Adrenal gland (tissue), 19 donors: ENCODE measurements at places on chromosomes 16 and 17. TPM values are rescaled to one million over a fixed set of nuclear protein-coding genes. Genes with fewer than 3 reads are reported as not detected.

DNA sequence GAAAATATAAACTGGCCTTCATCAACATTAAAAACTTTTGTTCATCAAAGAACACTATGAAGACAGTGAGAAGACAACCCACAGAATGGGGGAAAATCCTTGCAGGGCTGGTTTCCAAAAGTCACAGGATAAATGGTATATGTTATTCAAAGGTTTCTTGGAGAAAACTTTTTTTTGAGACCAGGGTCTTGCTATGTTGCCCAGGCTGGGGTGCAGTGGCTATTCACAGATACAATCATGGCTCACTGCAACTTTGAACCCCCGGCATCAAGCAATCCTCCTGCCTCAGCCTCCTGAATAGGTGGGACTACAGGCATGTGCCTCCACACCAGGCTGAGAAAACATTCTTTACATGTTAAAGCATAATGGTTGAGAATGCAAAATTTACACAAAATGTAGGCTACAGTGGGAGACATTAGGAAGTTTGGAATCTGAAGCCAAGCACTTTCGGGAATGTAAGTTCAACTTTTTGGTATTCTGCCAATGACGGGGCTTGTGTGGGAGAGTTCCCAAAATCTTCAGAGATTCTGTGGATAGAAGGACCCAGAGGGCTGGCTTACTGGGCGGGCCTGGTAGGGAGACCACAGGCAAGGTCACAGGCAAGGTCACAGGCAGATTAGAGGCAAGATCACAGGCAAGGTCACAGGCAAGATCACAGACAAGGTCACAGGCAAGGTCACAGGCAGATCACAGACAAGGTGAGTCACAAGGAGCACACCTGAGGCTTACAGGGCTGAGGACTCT lies 24.2 kb upstream of the ATP2A3 start:
- DNase-seq: no peak
- H3K27me3 ChIP-seq: no peaks in the 10 kb centered on the region
- H3K4me3 ChIP-seq: no peak overlapping the region
- H3K27ac ChIP-seq: no peak overlapping the region
- H3K36me3 ChIP-seq: no peaks in the 10 kb centered on the region
- no peaks in the 10 kb centered on the region for H3K4me1 ChIP-seq

DNA sequence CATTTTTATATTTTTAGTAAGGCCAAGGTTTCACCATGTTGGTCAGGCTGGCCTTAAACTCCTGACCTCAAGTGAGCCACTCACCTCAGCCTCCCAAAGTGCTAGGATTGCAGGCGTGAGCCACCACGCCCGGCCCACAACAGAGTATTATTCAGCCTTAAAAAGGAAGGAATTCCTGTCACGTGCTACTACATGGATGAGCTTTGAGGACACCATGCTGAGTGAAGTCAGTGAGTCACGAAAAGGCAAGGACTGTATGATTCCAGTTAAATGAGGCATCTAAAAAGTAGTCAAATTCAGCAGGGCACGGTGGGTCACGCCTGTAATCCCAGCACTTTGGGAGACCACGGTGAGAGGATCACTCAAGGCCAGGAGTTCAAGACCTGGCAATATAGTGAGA lies 9.7 kb downstream of the CSF3 start:
- H3K36me3 ChIP-seq: peaks cover 44% of the 10 kb centered on the region
- H3K4me3 ChIP-seq: no peak overlapping the region
- no peak overlapping the region for H3K27ac ChIP-seq

DNA sequence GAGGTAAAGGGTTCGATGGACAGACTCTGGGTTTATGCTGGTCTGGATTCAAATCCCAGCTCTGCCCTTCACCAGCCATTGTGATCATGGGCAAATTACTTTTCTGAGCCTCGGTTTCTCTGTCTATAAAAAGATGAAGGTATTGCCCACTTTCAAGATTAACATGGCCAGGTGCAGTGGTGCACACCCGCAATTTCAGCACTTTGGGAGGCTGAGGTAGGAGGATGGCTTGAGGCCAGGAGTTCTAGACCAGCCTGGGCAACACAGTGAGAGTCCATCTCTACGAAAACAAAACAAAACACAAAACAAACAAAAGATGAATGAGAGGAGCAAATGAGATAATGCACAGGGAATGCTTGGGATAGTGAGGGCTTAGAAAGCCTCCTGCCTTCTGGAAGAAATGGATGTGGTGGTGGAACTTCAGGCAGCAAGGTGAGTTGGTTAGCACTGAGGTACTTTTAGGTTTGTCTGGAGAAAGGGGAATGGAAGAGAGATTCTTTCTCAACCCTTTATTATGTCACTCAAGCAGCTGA lies 8.5 kb downstream of the ADGRG3 start:
- no peaks in the 10 kb centered on the region for H3K36me3 ChIP-seq
- no peak overlapping the region for H3K4me3 ChIP-seq
- H3K4me1 ChIP-seq: no peaks in the 10 kb centered on the region
- no peak for DNase-seq

GRCh38 chr17:157901-158300 lies 20.5 kb downstream of the SCGB1C2 start:
- no peak overlapping the region for H3K4me3 ChIP-seq
- H3K27ac ChIP-seq: no peak overlapping the region
- H3K27me3 ChIP-seq: no peaks in the 10 kb centered on the region
- H3K4me1 ChIP-seq: no peaks in the 10 kb centered on the region
- H3K36me3 ChIP-seq: no peaks in the 10 kb centered on the region

GRCh38 chr17:7175330-7175733 lies 3.8 kb downstream of the ASGR1 start:
- H3K4me3 ChIP-seq: no peak overlapping the region
- peaks cover 14% of the 10 kb centered on the region for H3K4me1 ChIP-seq
- no peaks in the 10 kb centered on the region for H3K36me3 ChIP-seq

GRCh38 chr16:3578121-3578520 lies 918 bp upstream of the NLRC3 start:
- H3K4me1 ChIP-seq: no peaks in the 10 kb centered on the region
- DNase-seq: no peak
- H3K27ac ChIP-seq: no peak overlapping the region
- H3K27me3 ChIP-seq: peaks cover 3% of the 10 kb centered on the region
- H3K4me3 ChIP-seq: no peak overlapping the region

DNA sequence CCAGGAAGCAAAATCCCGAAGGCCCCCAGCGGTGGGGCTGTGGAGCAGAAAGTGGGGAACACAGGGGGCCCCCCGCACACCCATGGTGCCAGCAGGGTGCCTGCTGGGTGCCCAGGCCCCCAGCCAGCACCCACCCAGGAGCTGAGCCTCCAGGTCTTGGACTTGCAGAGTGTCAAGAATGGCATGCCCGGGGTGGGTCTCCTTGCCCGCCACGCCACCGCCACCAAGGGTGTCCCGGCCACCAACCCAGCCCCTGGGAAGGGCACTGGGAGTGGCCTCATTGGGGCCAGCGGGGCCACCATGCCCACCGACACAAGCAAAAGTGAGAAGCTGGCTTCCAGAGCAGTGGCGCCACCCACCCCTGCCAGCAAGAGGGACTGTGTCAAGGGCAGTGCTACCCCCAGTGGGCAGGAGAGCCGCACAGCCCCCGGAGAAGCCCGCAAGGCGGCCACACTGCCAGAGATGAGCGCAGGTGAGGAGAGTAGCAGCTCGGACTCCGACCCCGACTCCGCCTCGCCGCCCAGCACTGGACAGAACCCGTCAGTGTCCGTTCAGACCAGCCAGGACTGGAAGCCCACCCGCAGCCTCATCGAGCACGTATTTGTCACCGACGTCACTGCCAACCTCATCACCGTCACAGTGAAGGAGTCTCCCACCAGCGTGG lies 6.5 kb downstream of the CBX2 start:
- DNase-seq: no peak
- H3K27ac ChIP-seq: no peak overlapping the region
- no peak overlapping the region for H3K4me3 ChIP-seq
- H3K4me1 ChIP-seq: no peaks in the 10 kb centered on the region
- peaks cover 41% of the 10 kb centered on the region for H3K27me3 ChIP-seq
- H3K36me3 ChIP-seq: no peaks in the 10 kb centered on the region

DNA sequence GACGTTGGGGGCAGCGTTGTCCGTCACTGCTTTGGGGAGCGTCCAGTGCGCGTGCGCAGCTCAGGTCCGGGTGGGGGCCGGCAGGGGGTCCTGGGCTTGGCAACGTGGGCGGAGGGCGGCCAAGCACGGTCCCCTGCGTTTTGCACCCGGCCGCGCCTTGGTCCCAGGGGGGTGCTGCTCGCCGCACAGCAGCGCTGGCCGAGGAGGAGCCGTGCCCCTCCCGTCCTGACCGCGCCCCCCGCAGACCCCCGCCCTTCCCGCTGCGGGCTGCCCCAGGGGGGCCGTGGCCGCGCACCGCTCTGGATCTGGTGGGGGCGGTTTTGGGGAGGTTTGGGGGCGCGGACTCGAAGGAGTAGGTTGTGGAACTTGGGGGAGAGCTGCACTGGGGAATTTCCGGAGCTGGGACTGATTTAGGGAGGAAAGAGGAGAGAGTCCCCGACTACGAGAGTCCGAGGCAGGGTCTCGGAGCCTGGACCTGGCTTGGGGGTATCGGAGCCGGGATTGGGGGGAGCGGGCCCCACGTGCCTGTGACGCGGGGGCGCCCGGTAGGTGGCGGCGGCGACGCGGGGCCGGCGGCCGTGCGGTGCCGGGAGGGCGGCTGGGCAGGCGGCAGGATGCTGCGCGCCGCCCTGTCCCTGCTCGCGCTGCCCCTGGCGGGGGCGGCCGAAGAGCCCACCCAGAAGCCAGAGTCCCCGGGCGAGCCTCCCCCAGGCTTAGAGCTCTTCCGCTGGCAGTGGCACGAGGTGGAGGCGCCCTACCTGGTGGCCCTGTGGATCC lies at the start of gene SLC9A5:
SLC9A5 (plus strand) TSS at position 579 of the 777 bp plus-strand sequence; CDS start at position 615, 36 bp downstream.
- DNase-seq: no peak
- peaks cover 5% of the 10 kb centered on the region for H3K27me3 ChIP-seq
- H3K36me3 ChIP-seq: no peaks in the 10 kb centered on the region

DNA sequence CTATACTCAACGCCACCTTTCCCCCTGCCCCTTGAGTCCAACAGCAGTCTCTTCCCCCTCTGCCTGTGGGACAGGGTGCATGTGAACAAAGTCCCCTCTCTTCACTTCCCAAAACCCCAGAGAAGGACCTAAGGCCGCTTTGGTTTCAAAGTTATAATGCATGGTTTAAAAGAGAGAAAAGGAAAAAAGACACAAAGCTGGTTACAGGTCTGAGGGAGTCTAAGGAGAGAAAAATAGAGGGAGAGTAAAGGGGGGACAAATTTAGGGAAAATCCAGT lies 1.1 kb upstream of the GABARAP start:
- H3K27me3 ChIP-seq: no peaks in the 10 kb centered on the region
- H3K27ac ChIP-seq: peak overlapping the region; percentile 90
- no peaks in the 10 kb centered on the region for H3K36me3 ChIP-seq
- H3K4me1 ChIP-seq: peaks cover 23% of the 10 kb centered on the region
- peak overlapping the region; percentile 29 for H3K4me3 ChIP-seq

- DNase-seq: no peak
- no peaks in the 10 kb centered on the region for H3K4me1 ChIP-seq
- no peak overlapping the region for H3K27ac ChIP-seq
These were observed 55.3 kb downstream of the CCDC57 start for GRCh38 chr17:82157046-82158035.

- H3K27me3 ChIP-seq: no peaks in the 10 kb centered on the region
- no peak overlapping the region for H3K4me3 ChIP-seq
- no peaks in the 10 kb centered on the region for H3K36me3 ChIP-seq
- no peak for DNase-seq
- H3K4me1 ChIP-seq: no peaks in the 10 kb centered on the region
These were observed 161.4 kb upstream of the C16orf82 start for GRCh38 chr16:26905336-26905735.

GRCh38 chr17:1082579-1082978 lies 85.7 kb downstream of the TIMM22 start:
- H3K4me1 ChIP-seq: peaks cover 14% of the 10 kb centered on the region
- H3K27me3 ChIP-seq: no peaks in the 10 kb centered on the region
- peak overlapping the region; percentile 60 for H3K27ac ChIP-seq

GRCh38 chr17:51761105-51761504 lies 397.4 kb downstream of the CA10 start:
- H3K27ac ChIP-seq: no peak overlapping the region
- H3K4me1 ChIP-seq: no peaks in the 10 kb centered on the region
- DNase-seq: no peak
- no peaks in the 10 kb centered on the region for H3K36me3 ChIP-seq

GRCh38 chr16:29813644-29814562 lies 1.9 kb downstream of the PRRT2 start:
- H3K4me3 ChIP-seq: no peak overlapping the region
- peaks cover 25% of the 10 kb centered on the region for H3K36me3 ChIP-seq
- H3K4me1 ChIP-seq: peaks cover 28% of the 10 kb centered on the region
- peak overlapping the region; percentile 97 for H3K27ac ChIP-seq

DNA sequence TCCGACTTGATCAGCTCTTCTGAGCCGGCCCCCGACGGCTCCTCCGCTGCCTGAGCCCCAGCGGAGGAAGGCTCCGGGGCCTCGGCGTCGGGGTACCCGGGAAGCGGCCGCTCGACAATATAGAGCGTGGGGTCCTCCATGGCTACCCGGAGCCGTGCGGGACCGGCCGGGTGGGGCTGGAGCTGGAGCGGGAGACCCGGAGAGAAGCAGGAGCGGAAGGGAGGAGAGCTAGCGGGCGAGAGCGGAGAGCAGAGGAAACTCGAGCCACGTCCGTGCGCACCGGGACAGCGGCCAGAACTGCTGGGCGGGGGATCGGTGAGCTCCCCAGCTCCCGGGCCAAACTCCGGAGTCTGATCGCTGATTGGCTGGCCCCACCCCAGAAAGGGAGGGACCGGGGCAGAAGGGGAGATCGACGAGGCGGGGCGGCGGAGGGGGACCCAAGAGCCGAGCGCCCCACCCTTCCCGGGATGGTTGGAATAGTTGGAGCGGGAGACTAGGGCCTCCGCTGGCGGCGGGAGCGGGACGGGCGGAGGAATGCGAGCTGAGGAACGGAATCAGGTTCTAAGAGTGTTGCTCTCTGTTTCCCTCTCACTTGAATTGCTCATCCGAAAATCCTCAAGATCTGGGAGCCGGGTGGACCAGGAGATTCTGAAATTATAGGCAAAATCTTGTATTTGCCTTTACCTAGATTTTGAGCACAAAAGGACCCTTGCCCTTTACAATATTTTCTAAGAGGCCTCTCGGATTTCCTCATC lies at the start of gene CAVIN1:
CAVIN1 (minus strand) TSS at position 299 of the 755 bp plus-strand sequence; CDS start at position 140, 159 bp downstream.
- peak within 1 kb of the TSS; percentile 96 for H3K27ac ChIP-seq
- no peaks in the 10 kb centered on the region for H3K27me3 ChIP-seq
- peaks cover 6% of the 10 kb centered on the region for H3K4me1 ChIP-seq
- H3K4me3 ChIP-seq: peak within 1 kb of the TSS; percentile 88

DNA sequence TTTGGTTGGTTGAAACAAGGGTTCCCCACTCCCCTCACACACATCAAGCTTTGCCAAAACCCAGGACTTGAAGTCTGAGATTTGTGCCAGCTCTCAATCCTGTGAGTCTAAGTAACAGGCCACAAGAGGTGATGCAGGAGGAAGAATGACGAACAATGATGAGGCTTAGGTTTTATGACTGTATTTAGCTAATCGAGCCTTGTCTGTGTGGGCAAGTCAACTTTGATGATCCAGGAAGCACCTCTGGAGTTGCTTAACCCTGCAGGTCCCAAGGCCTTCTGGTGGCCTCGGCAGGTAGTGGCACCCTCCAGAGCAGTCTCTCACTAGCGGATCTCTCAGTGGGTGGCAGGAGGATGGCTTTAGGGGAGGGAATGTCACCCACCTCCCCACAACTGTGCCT lies 28.7 kb downstream of the CDK5RAP3 start:
- DNase-seq: no peak
- H3K4me1 ChIP-seq: peaks cover 2% of the 10 kb centered on the region
- H3K27me3 ChIP-seq: no peaks in the 10 kb centered on the region
- H3K36me3 ChIP-seq: no peaks in the 10 kb centered on the region

Gene DOC2A
- 0.60 TPM for polyA plus RNA-seq

Gene EPN2
- polyA plus RNA-seq: 24.6 TPM

Gene KIF19
- polyA plus RNA-seq: 1.7 TPM
